ENCODE measurements at places on chromosomes 4 and X.

DNA sequence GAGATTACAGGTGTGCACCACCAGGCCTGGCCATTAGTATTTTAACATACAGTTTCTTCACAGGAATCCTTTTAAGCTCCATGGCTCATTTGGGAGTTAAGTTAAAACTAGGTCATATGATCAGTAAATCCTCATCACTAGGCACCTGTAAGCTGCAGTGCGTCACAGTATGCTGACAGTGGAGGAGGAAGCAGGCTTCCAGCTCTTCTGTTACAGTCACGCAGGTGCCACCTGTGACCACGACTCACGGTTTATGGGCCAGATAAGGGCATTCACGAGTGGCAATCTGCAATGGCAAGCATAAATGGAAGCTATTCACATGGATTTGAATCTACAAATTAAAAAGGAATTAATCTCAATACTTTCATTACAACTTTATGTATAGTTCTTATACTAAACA lies 129.4 kb upstream of the BCOR start:
- DNase-seq = no peak

GRCh38 chr4:146647615-146648460 lies 9.1 kb downstream of the POU4F2 start:
- no peak for DNase-seq

GRCh38 chrX:154030266-154030665 lies 10.6 kb upstream of the IRAK1 start:
- no peak for DNase-seq

- DNase-seq = no peak
Measured at GRCh38 chr4:113006632-113007031, 42.8 kb upstream of the ANK2 start.

- no peak for DNase-seq
Measured at GRCh38 chrX:136196691-136197155, 49.4 kb downstream of the FHL1 start.

GRCh38 chrX:146173742-146174141 lies 356.1 kb downstream of the SLITRK2 start:
- no peak for DNase-seq

- DNase-seq = no peak
Measured at GRCh38 chrX:19743386-19743785, 144.0 kb downstream of the SH3KBP1 start.

DNA sequence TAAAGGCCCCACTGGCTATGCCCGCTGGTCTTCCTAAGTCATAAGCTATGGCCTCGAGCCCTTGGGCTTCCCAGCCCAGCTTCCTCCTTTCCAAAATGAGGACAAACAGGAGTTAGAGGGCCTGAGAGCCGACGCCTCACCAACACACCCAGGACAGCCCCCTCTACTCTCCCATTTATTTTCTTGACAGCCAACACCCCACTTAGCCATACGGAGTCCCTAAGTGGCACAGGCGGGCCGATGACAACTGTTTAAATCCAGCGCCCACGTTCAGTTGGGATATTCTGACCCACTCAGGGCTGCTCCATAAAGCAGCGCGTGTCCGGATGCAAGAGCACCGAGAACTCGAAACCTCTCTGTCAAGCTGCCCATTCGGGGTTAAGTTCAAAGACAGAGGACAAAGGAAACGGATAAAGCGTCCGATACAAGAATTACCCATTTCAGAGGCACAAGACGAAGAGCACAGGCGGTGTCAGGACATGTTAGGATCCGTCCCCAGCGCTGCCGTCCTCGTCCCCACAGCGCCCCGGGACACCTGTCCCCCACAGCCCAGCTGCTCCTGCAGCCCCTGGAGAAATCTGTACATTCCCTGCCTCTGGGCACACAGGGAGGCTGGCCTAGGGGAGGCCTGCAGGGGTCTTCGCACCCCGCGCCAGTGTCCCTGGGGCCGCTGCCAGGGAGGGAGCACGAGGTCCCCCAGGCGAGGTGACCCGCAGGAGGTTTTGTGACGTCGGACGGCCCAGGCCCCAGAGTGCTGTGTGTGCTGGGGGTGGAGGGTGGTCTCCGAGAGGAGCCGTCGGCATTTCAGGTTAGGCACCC lies 1.2 kb downstream of the PRKX start:
- DNase-seq = peak; percentile 89

DNA sequence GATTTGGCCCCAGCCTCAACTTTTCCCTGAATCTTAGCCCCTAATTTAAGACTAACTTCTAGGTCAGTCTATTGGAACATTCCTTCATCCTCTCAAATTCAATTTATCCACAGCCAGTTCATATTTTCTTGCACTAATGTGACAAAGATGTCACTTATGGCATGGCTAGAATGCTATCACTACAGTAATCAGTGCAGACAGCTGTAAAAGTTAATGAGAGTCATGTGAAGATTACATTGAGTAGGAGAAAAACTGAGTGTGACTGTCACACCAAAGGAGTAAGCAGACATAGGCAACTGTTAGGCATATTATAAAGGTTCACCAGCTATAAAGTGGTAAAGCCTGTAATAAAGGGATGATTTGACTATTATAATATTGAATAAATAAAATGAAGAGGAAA lies 42.6 kb downstream of the GABRG1 start:
- DNase-seq = no peak

DNA sequence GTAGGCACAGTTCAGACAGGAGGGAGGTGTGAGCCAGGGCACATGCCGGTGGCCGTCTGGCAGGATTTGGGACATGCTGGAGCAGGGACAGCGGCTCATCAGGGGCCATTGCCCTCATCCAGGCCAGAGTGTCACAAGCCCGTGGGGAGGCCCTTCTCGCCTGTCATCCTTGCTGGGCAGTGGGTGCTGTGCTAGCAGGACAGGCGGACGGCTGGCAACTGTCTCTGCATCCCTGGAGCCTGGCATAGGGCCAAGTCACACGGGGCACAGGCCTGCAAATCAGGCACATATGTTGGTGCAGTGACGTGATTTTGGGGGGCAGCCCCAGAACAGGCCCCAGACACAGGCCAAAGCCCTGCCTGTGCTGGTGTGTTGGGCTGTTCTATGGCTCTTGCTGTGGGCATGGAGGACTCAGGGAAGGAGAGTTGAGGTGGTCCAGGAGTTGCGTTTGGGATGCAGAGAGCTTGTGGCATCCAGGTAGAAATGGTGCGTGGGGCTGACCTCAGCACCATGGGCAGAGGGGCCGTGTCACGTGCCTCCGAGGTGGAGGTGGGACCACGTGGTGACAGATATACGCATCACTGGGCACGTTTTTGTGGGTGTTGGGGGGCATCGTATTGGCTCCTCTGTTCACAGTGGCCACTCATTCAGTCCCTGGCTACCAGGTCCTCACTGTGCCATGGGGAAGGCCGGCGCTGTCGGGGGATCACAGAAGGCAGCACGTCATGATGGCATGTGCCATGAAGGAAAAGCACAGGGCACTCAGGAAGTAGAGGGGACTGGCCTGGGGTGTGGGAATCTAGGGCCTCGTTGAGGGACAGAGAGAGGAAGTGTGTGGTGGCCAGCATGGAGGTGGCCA lies 14.6 kb upstream of the MSANTD1 start:
- no peak for DNase-seq

GRCh38 chr4:155704841-155705404 lies 38.3 kb downstream of the GUCY1A1 start:
- no peak for DNase-seq

GRCh38 chrX:11509786-11510185 lies 155.9 kb downstream of the ARHGAP6 start:
- DNase-seq = no peak

DNA sequence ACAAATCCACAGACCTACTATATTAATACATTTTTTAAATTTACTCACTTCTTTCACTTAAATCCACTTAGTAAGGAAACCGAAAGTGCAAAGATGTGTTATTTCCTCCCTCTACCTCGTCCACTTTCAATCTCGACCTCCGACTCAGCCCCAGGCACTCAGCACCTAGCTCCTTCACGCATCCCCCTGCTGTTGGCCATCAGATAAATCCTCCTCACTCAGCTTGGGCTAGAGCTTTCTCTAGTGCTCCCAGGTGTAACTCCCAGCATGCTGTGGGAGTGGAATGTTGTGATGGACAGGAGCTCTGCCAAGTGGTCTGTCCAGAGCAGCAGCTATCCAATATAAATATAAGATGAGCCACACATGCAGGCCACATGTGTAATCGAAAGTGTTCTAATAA lies 26.7 kb upstream of the TEC start:
- DNase-seq = peak; percentile 37

GRCh38 chr4:8073206-8073863 lies 85.3 kb downstream of the ABLIM2 start:
- no peak for DNase-seq

GRCh38 chr4:37528166-37528885 lies 157.8 kb downstream of the RELL1 start:
- no peak for DNase-seq

DNA sequence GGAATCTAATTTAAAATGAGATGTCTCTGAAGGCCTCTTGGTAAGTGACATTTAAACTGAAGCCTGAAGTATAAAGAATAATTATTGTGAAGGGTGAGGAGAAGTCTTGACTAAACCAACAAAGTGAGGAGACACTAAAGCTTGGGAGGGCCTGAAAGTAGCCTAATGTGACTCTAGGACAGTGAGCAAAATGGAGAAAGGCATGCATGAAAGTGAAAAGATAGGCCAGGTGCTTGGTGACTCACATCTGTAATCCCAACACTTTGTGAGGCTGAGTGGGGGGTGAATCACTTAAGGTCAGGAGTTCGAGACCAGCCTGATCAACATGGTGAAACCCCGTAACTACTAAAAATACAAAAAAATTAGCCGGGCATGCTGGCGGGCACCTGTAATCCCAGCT lies 46.9 kb upstream of the SMARCAD1 start:
- DNase-seq = no peak
